M059J (cell line): ENCODE measurements at places on chromosomes 11 and 22. TPM values are rescaled to one million over a fixed set of nuclear protein-coding genes. Genes with fewer than 3 reads are reported as not detected.

MMP7 gene
- total RNA-seq = 0.34 and 1.2 TPM in 2 replicates

GRCh38 chr11:76657187-76658170, 13.1 kb downstream of the LRRC32 start:
- DNase-seq = no peak

CARS1 gene
- total RNA-seq = 36.9 and 58.8 TPM in 2 replicates

GRCh38 chr11:115164774-115165173, 339.4 kb downstream of the CADM1 start:
- DNase-seq = no peak

GRCh38 chr11:56977314-56977713, 11.4 kb upstream of the OR5AK2 start:
- no peak for DNase-seq

DNA sequence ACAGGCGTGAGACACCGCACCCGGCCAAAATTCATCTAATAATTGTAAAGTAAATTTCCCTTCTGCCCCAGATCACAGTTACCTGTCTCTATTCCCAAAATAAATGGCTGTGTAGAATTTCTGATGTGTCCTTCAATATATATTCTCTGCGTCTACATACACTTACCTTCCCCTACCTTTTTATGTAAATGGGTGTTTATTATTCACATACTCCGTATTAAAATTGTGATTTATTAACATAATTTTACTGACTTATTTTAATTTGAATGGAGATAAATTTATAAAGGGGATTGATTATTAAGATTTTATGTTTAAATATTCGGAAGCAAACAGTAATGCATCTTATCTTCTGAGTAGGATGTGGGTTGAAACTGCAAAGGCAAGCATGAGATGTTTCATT, 16.4 kb upstream of the ZNF280A start:
- DNase-seq = no peak

SYT9 gene
- 0.59 and 0.81 TPM in 2 replicates for total RNA-seq

INS gene
- total RNA-seq = not detected in 2 replicates

GRCh38 chr11:13258855-13259254, 18.7 kb upstream of the BMAL1 start:
- DNase-seq = no peak

- peak; percentile 97 for DNase-seq
Observed at GRCh38 chr11:34343153-34343552, 14.7 kb downstream of the ABTB2 start.

GRCh38 chr11:75188671-75189070, 37.8 kb downstream of the SLCO2B1 start:
- DNase-seq = peak; percentile 49

APOL5 gene
- not detected in 2 replicates for total RNA-seq

- DNase-seq = peak; percentile 17
Observed at GRCh38 chr11:17548444-17548843, 1.4 kb downstream of the OTOG start.

DNA sequence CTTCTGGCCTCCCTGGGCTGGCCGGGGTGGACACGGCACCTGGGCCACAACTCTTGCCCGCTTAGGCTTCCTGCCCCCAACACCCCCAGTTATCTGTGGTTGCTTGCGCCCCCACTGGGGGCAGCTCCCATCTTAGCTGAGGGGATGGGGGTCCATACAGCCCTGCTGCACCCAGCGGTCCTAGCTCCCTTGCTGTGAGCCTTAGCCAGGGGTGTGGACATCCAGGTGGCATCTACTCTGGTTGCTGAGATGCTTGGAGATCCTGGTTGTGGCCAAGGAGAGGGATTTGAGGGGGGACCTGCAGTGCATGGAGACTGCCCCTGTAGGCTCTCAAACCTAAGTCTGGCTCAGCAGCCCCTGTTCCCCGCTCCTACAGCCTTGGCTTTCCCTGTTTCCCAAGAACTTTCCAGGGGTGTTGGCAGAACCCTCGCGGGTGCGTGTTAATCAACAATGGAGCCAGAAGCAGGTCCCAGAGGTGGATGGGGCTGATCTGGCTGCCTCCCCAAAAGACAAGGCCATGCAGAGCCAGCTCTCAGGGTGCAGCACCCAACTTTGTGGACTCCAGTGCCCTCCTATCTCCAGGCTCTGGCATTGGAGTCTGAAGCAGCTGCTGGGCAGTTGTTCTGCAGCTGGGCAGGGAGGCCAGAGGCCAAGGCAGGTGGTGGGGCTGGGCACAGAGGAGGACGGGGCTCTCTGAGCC, 3.3 kb downstream of the KCNQ1 start:
- no peak for DNase-seq

GRCh38 chr22:47013861-47014635, 251.6 kb downstream of the TBC1D22A start:
- DNase-seq = no peak

GRCh38 chr11:87263979-87264378, 226.2 kb downstream of the TMEM135 start:
- peak; percentile 3 for DNase-seq

GRCh38 chr11:128691802-128692752, 1.8 kb upstream of the FLI1 start:
- DNase-seq = no peak

GRCh38 chr22:37312549-37313183, 30.4 kb downstream of the CYTH4 start:
- no peak for DNase-seq

GRCh38 chr22:42688241-42689211, 32.1 kb downstream of the A4GALT start:
- peak; percentile 92 for DNase-seq

DNA sequence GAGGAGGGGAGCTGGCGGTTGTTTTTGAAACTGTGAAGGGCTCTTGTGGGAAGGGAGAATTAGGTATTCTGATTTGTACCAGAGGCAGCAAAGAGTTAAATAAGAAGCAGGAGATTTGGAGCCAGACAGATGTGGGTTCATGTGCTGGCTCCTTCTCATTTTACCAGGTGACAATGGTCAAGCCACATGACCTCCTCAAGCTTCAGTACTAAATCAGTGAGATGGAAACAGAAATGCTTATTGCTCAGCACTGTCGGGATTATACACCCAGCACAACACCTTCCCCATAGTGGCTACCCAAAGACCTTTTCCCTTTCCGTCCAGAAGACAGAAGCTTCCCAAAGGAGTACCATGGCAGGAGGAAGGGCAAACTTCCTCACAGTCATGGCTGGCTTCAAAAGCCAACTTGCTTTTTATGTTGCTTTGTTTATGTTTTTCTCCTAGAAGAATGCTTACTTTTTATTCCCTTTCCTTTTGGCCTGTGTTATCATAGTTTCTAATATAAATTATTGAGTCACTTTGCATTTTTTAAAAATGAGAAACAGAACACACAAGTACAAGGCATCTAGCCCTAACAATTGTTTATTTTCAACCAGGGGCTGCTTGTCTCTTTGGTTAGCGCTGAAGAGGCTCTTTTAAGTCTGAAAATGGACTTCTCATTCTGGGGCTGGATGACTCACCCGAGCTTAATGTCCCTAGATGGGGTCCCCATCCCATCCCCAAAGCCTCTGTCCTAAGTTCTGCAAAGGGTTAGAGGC, 181.5 kb upstream of the ZBED5 start:
- no peak for DNase-seq

KLHL35 gene
- total RNA-seq = 1.7 and 7.2 TPM in 2 replicates

GRCh38 chr22:25668437-25668836, 73.6 kb upstream of the MYO18B start:
- DNase-seq = peak; percentile 9

FXYD2 gene
- not detected in 2 replicates for total RNA-seq

GRCh38 chr11:127875131-127875530, 712.2 kb downstream of the ETS1 start:
- no peak for DNase-seq

DNA sequence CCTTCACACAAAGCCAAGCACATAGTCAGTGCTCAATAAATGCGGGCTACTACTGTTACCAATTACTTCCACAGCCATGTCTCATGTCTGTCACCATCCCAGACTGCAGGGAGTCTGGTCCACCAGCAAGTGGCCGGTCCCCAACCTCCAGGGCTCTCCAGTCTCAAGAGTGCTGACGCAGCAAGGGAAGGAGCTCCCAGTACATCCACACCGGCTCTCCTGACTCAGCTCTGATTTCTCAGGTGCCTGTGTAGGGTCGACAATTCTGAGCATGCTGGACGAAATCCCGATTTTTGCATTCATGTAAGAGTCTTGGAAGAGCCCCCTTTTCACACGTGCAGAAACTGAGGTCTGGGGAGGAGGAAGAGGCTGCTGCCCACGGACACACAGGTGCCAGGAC, 10.3 kb upstream of the NEFH start:
- no peak for DNase-seq

TSSK2 gene
- not detected in 2 replicates for total RNA-seq

DNA sequence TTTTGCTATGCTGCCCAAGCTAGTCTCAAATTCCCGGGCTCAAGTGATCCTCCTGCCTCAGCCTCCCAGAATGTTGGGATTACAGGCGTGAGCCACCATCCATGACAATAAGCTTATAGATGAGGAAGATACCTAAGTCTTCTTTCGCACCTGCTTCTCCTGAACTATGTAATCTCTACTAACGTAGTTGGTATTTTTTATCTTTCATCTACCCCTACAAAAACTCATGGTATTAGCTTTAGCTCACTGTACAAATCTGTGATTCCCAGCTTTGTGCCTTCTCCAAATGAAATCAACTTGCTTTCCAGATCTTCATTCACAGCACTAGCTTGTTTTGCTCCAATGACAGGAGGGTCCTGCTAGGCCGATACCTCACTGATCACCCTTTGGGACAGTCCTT, 36.4 kb downstream of the PI4KA start:
- no peak for DNase-seq

GRCh38 chr11:26712497-26712896, 9.4 kb downstream of the SLC5A12 start:
- no peak for DNase-seq

DNA sequence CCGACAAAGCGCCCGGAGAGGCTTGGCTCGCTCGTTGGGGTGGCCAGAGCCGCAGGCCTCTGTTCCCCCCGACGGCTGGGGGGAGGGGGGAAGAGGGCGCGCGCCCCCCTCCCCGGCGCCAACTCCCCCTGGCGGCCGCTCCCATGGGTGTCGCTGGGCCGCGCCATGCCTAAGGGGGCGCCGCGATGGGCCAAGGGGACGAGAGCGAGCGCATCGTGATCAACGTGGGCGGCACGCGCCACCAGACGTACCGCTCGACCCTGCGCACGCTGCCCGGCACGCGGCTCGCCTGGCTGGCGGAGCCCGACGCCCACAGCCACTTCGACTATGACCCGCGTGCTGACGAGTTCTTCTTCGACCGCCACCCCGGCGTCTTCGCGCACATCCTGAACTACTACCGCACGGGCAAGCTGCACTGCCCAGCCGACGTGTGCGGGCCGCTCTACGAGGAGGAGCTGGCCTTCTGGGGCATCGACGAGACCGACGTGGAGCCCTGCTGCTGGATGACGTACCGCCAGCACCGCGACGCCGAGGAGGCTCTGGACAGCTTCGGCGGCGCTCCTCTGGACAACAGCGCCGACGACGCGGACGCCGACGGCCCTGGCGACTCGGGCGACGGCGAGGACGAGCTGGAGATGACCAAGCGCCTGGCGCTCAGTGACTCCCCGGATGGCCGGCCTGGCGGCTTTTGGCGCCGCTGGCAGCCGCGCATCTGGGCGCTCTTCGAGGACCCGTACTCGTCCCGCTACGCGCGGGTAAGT, 1.4 kb downstream of the KCNC1 start:
- DNase-seq = no peak

GRCh38 chr11:64659417-64660144, 63.4 kb downstream of the NRXN2 start:
- DNase-seq = peak; percentile 95

DNA sequence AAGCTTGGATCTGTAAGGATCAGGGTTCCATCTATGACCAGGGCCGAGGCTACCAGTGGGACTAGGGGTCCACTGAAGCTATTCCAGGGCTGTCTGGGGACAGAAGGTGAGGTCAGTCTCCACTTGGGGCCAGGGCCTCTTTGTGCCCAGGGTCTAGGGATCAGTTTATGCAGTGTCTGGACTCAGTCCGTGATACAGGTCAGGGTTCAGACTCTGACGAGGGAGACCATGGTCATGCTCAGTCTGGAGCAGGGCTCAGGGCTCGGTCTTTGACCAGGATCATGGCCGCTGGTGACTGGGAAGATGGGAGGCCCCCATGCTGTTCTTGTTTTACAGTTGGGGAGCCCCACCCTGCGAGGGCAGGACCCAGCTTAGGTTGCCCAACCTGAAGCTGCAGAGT, 11.8 kb downstream of the TSSC4 start:
- no peak for DNase-seq

GRCh38 chr11:33507356-33507755, 193.3 kb downstream of the C11orf91 start:
- no peak for DNase-seq

DNA sequence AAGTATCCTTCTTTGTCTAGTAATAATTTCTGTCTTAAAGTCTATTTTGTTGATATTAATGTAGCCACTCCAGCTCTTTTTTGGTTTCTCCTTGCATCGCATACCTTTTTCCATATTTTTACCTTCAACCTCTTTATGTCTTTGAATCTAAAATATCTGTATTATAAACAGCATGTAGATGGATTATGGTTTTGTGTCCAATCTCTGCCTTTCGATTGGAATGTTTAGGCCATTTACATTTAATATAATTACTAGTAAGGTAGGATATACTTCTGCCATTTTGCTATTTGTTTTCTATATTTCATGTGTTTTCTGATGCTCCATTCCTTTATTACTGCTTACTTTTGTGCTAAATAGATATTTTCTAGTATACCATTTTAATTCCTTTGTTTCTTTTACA, 39.5 kb downstream of the TMPRSS5 start:
- no peak for DNase-seq

- DNase-seq = peak; percentile 82
Observed at GRCh38 chr11:67356864-67357561, 3.7 kb upstream of the POLD4 start.

ANO5 gene
- 0.02 TPM in 1 of 2 replicates, not detected in the other for total RNA-seq

DNA sequence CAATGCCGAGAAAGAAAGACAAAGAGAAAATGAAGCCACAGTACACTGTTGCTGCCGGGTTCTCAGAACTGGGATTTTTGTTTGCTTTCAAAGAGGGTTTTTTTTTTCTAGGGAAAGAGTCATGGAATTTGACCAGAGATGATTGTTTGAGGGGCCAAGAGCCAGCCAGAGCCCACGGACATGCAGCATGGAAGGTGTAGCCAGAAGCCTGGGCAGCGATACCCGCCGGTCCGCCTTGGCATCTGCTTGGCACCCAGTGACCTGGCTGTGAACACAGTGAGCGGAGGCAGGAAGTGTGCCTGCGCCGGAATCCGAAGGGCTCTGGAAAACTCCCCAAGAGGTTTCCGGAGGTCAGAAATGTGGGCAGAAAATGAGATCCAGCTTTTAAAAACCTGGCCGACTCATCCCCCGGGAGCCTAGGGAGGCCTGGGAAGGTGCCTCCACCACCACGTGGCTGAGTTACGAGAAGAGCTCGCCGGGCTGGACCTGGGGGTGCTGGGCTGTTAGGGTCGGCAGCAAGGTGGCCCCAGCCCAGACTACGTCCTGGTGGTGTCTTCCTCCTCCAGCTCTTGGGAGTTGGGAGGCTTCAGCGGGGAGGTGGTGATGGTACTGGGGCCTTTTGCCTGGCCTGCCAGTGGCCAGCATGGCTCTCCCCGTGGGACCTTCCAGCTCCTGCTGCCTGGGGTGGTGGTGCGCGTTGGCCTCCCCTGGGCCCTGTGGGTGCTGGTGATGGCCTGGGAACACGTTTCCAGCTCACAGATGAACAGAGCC, 61.6 kb upstream of the PPARA start:
- DNase-seq = peak; percentile 75

- DNase-seq = peak; percentile 91
Observed at GRCh38 chr22:46171940-46172339, 21.6 kb downstream of the PPARA start.
